Mammary epithelial cell (primary cell): ENCODE measurements at places on chromosomes 4 and X. TPM values are rescaled to one million over a fixed set of nuclear protein-coding genes. Genes with fewer than 3 reads are reported as not detected.

DNA sequence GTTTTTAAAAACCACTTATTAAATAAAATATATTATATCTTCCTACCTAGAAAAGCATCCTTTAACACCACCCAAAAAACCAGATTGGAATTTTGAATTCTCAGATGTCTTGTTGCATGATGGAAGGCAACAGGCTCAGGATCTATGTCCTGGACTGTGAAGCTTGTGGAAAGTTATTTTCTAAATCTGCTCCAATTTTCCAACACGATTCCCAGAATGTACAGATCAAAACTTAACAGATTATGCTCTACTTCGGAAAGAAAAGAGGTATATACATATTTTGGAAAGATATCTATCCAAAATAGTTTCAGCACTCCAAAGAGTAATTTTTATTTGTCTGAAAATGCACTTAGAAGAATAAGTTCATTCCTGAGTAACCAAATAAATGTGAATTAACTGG is 291.7 kb upstream of the EMCN start:
- no peak for DNase-seq

DNA sequence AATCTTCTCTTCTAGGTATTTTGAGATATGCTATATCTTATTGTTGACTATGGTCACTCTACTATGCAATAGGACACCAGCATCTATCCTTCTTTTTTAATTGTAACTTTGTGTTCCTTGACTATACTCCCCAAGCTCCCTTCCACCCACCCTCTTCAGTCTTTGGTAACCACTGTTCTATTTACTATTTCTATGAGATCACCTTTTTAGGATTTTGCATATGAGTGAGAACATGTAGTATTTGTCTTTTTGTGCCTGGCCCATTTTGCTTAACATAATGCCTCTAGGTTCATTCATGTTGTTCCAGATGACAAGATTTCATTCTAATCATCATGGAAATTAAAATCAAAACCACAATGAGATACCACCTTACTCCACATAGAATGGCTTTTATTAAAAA is 63.3 kb upstream of the BANK1 start:
- no peak for DNase-seq

The USP17L15 gene
- not detected for total RNA-seq

DNA sequence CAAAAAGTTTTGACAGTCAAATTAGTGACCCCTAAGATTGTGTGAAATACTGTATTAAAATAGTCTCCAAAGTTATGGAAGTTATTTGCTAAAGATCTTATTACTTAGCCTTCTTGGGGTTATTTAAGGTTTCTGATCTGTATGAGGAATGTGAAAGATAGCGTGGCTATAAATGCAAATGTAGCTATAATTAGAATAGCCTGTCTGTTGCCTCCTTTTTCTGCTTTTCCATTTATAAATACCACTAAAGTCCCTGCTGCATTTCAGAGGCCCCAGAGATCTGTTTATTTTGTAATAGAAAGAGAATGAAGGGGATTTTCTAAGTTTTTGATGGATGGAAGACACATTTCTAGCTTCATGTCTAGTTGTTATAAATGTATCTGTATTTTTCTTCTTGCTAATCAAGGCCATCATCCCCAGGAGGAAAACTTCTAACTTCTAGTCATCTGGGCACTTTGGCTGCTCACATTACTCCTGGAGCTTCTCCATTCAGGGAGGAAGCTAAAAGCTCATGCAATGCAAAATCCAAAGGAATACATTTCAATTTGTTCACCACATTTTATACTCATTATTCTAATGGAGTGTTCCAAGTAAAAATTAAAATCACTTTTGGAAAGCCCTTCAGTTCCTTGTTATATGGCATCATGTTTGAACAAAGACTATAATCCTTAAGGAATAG is 73.9 kb downstream of the INTS12 start:
- DNase-seq, result no peak

DNA sequence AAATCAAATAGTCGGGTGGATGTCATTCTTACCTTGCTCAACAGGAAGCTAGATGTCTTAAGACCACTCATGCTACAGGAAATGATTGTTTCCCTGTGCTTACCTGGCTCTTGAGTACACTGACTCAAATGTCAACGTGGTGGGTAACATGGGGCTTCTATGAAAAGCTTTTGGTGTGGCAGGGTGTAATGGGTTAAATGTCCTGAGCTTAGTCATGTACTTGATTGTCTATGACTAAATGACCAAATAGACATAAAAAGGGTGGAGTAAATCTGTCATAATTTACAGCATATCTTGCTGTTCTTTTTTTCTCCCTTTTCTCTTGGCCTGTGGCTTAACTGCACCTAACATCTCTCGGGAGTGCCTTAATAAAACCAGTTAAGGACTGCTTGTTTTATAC is 44.9 kb downstream of the CCNG2 start:
- peak; percentile 70 for DNase-seq

The PHKA1 gene
- 12.0 and 13.0 TPM in 2 replicates for total RNA-seq

The KLKB1 gene
- total RNA-seq, result not detected in 2 replicates

The EGFL6 gene
- total RNA-seq, result 0.21 and 0.24 TPM in 2 replicates

GRCh38 chrX:106725931-106726330 is 570 bp upstream of the RNF128 start:
- DNase-seq, result peak; percentile 14

GRCh38 chrX:51860679-51861078 is 32.7 kb upstream of the MAGED1 start:
- DNase-seq, result peak; percentile 38

DNA sequence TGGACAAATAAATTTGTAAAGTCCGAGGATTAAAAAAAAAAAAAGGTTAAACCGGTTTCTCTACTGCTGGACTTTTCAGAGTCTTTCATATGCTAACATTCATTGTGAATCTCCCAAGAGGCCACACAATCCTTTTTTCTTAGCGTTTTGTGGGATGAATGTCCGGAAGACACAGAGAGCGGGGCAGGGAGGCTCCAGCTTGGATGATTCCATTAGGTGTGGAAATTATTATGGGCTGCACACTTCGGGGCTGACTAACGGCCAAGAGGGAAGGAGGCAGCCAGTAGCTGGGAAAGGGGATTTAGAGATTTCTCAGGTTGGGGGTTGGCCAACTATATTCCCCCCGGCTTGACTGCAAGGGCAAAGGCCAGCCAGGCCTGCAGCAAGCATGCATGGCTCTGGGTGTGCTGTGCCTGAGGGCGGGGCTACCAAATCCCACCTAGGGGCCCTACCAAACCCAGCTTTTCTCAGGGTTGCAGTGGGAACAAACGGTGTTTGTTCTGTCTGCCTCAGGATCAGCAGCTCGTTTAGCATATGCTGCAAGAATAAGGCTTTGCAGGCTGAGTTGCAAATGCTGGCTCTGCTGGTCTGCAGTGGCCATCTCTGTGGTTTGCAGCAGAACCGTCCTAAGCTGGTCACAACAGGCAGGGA is 28.6 kb downstream of the NYX start:
- DNase-seq, result no peak

- peak; percentile 26 for DNase-seq
These were observed 20.2 kb upstream of the RASL11B start for GRCh38 chr4:52841682-52842456.

DNA sequence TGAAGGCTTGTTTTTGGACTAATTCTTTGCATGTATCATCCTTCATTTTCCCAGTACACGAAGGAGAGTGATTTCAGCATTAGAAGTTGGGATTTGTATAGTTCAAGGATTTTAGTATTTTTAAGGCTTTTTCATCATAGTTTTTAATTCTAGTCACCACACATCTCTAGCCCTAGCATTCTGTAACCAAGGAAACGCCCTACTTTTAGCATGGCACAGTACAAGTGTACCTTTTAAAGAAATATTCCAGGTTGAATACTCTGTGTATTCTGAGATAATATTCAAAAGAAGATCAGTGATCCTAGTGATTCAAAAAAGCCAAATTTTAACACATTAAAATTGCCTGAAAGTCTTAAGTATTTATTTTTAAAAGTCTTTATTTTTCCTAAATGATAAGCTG is 150.5 kb downstream of the RAP1GDS1 start:
- no peak for DNase-seq

GRCh38 chrX:13346646-13347045 is 26.8 kb upstream of the ATXN3L start:
- no peak for DNase-seq

The FAM236B gene
- total RNA-seq, result not detected

- no peak for DNase-seq
These were observed 379.7 kb upstream of the FAT1 start for GRCh38 chr4:187103351-187103750.

The CCNB3 gene
- total RNA-seq, result 0.50 TPM

DNA sequence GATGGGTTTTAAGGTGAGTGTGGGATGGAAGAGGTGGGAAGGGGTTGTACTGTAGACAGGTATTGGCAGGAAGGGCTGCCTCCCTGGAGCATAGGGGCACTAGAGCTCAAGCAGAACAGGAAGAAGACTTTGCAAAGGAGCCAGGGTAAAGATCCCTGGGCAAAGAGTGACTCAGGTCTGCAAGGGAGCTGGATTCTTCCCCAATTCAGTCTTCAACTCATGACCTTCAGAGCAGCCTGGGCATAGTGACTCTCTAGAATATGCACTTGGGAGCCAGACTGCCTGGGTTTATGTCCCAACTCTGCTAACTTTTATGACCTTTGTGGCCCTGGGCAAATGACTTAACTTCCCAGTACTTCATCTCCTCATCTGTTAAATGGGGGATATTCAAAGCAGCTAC is 4.0 kb downstream of the LONRF3 start:
- DNase-seq, result no peak

The CCDC120 gene
- total RNA-seq, result 19.7 and 26.1 TPM in 2 replicates

- DNase-seq, result no peak
These were observed 11.2 kb downstream of the GK2 start for GRCh38 chr4:79396794-79397193.

DNA sequence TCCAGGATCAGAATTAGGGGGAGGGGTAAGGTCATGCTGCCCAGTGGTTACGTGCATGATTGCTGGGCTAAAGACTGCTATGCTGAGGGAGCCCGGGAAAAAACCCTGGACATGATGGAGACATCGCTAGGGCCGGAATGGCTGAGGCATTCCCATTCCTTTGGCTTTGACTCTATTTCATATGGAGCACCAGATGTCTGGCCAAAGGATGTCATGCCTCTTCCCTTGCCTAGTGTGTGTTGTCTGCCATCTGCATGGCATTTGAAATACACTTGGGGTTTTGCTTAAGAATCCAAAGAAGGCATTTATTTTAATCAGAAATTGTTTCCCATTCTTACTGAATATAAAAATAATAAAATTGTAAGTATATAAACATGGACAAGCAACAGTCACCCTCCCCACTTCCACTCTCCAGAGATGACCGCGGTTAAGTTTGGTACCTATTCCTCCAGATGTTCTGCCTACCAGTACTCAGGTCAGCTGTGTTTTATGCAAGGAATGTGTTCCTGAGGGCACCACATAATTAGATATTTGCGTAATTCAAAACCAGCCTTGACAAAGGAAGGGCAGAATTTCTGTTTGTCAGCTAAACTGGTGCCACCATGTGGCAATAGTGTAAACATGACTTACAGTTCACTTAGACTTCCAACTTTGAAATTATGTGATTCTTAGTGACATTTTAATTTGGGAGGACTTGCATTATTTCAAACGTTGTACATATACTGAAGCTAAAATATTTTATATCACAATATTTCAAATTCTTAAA is 105.9 kb downstream of the CT47B1 start:
- DNase-seq, result peak; percentile 64

- DNase-seq, result no peak
These were observed 4.3 kb downstream of the GABRQ start for GRCh38 chrX:152641996-152642395.

GRCh38 chrX:40101430-40101802 is 3.7 kb upstream of the BCOR start:
- no peak for DNase-seq

GRCh38 chr4:147160908-147161513 is 215.3 kb upstream of the TTC29 start:
- DNase-seq, result peak; percentile 49

GRCh38 chr4:170248029-170248428 is 158.3 kb upstream of the AADAT start:
- peak; percentile 43 for DNase-seq

GRCh38 chr4:40890764-40891163 is 141.0 kb downstream of the NSUN7 start:
- no peak for DNase-seq

The CXCL6 gene
- 0.17 TPM for total RNA-seq

GRCh38 chr4:139599076-139599475 is 43.1 kb upstream of the SETD7 start:
- DNase-seq, result no peak

DNA sequence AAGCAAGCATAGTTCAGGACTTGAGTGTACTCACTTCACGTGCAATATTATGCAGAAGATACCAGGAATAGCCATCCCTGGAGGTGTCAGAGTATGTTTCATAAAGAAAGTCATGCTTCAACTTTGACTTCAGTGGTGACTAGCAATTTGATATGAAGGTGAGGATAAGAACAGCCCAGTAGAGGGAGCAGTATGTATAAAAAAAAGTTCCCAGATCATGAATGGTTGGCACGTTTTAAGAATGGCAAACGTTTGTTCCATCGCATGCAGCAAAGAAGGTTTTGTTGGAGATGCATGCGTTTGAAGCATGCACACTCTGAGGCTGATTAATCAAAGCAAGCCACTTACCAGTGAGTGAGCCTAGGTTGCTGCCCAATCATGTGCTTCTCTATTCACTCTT is 33.5 kb upstream of the SLITRK4 start:
- peak; percentile 24 for DNase-seq

The OTUD6A gene
- total RNA-seq, result not detected in 2 replicates

The FAM90A26 gene
- not detected in 2 replicates for total RNA-seq

DNA sequence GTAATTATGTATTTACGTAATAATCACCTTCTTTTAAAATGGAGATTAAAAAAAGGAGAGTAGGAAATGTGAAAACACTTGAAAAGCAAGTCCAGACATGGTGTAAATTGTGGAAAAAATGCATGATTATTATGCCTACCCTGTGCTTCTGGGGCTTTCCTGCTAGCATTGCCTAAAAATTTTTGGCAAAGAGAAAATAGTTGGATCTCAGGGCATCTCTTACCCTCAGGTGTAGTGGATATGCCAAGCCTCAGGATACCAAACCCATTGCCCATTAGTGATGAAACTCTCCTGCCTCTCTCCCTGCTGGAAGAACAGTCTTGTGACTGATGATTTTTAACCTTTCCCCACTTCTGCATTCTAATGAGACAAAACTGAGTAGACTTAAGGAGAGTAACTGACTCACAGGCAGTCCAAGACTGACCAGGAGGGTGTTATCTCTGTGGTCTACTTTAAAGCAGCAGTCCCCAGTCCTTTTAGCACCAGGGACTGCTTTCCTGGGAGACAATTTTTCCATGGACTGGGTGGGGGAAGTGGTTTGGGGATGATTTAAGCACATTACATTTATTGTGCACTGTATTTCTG is 174.6 kb downstream of the ZNF330 start:
- DNase-seq, result peak; percentile 74

GRCh38 chr4:112894951-112895350 is 154.5 kb upstream of the ANK2 start:
- no peak for DNase-seq

GRCh38 chr4:70936200-70936787 is 34.1 kb downstream of the MOB1B start:
- DNase-seq, result no peak

- DNase-seq, result no peak
These were observed 66.9 kb downstream of the TAB3 start for GRCh38 chrX:30822068-30822681.
